ENCODE measurements at places on chromosomes 2 and 18. TPM values are rescaled to one million over a fixed set of nuclear protein-coding genes. Genes with fewer than 3 reads are reported as not detected.
A peak's percentile ranks its signal among the peaks of the same experiment; 100 is the strongest.

DNA sequence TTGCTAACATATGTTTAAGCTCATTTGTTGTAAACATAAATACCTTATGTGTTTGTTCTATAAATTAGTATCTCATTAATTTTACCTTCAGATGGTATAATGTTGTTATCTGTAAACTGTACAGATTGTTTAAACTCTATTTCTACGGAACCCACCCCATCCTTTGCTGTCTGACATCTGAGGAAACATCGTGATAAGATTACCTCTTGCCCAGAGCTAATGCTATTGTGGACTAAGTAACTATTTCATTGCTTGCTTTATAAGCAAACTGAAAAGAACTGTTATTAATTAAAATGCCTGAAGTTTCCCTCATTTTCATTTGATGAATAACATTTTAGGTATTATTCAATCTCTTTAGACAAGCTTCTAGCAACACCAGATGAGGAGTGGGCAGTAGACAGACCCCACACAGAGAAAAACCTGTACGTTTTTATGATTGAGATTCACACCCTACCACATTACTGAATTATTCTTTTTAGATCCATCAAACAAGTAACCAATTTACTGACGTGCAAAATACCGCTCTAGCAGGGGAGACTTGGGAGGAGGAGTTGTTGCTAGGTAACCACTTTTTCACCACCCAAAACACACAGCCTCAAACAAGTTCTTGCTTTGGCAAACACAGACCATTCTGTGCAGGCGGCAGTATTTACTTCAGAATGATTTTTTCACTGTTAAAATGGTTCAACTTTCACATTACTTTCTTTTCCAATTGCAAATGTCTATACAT, 1.9 kb upstream of the SYT4 start:
- DNase-seq: no peak

Gene ZNF396
- total RNA-seq: 0.71 TPM

GRCh38 chr2:148643421-148643820, 1.1 kb upstream of the EPC2 start:
- no peak for DNase-seq

- DNase-seq: no peak
Observed at GRCh38 chr2:141508086-141508752, 622.6 kb downstream of the LRP1B start.

Gene C2orf81
- 0.55 TPM for total RNA-seq

- DNase-seq: peak; percentile 30
Observed at GRCh38 chr2:160062292-160063005, at the start of gene PLA2R1. Gene PLA2R1 (minus strand): TSS chr2:160062615. CDS start chr2:160062403, 212 bp downstream.

GRCh38 chr2:150549381-150549780, 61.9 kb upstream of the RND3 start:
- DNase-seq: no peak

- no peak for DNase-seq
Observed at GRCh38 chr2:166106431-166107015, 21.3 kb downstream of the SCN1A start.

- peak; percentile 73 for DNase-seq
Observed at GRCh38 chr2:160493227-160494028, at the start of gene RBMS1. Gene RBMS1 (minus strand): TSS chr2:160493807. CDS start chr2:160493363, 444 bp downstream.

- no peak for DNase-seq
Observed at GRCh38 chr2:159226059-159226461, 60.4 kb downstream of the WDSUB1 start.

DNA sequence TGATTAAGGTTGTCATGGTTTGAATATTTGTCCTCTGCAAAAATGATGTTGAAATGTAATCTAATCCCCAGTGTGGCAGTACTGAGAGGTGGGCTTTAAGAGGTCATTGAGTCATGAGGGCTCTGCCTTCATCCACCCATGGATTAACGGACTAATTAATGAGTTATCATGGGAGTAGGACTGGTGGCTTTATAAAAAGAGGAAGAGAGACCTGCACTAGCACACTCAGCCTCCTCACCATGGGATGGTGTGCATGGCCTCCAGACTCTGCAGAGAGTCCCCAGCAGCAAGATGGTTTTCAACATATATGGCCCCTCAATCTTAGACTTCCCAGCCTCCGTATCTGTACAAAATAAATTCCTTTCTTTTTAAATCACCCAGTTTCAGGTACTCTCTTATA, 41.0 kb downstream of the DTNB start:
- no peak for DNase-seq

DNA sequence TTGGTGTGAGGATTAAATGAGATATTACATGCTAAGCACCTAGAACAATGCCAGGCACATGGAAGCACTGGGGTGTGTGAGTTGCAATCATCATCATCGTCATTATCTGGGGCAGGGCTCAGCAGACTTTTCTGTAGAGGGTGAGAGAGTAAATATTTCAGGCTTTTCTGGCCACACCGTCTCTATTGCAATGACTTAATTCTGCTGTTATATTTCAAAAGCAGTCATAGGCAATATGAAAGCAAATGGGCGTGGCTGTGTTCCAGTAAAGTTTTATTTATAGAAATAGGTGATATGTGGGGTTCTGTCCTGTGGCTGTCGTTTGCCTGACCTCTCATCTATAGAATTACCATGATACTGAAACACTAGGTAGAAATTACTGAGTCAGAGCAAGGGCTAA, 60.6 kb downstream of the IL1R2 start:
- no peak for DNase-seq

GRCh38 chr2:238225911-238226697, 13.7 kb downstream of the HES6 start:
- no peak for DNase-seq

Gene MOGAT1
- total RNA-seq: 0.93 TPM

Gene PRKAG3
- 0.09 TPM for total RNA-seq

GRCh38 chr2:126307740-126308139, 348.2 kb upstream of the GYPC start:
- no peak for DNase-seq

- no peak for DNase-seq
Observed at GRCh38 chr2:234293973-234294372, 202.9 kb downstream of the ARL4C start.

DNA sequence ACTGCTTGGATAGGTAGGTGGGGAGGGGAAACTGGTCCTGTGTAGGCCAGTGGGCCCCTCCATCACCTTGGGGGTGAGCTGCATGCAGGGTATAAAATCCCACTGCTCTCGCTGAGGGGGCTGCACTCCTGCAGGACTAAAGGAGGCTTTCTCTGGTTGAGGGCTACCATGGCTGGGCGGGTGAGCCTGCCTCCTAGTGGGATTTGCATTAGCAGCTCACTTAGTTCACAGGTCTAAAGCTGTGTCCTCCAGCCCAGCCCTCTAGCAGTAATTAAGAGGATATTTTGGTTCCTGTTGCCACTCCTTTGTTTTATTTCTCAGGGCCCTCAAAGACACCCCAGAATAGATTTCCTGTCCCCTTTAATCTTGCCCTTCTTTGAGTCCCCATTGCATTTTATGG, 24.6 kb downstream of the TMEM127 start:
- DNase-seq: no peak

Gene LOXHD1
- 1.9 TPM for total RNA-seq

DNA sequence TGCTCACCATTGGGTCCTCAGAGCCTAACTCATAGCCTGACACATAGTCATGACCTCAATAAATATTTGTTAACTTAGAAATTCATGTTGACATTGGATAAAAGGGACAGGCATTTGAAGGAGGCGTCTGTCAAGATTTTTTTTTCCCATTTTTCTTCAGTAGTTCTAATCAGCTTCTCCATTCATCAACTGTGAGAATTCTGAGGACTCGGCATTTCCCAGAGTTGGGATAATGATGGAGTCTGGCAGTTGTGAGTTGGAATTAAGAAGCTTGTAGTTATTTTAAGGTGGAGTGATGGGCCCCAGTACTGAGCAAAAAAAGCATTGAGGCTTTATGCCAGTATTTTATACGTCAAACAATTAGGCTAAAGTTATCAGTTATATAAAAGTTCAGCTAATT, 4.6 kb downstream of the SPATS2L start:
- no peak for DNase-seq

- no peak for DNase-seq
Observed at GRCh38 chr2:238339395-238339780, 19.1 kb downstream of the TRAF3IP1 start.

- no peak for DNase-seq
Observed at GRCh38 chr2:179938026-179938425, 69.1 kb downstream of the CWC22 start.

- DNase-seq: no peak
Observed at GRCh38 chr2:231854616-231855125, 68.4 kb downstream of the COPS7B start.

GRCh38 chr2:219998107-219998506, 370.7 kb downstream of the SLC4A3 start:
- DNase-seq: no peak

Data from heart right ventricle (tissue), 16 donors.